ENCODE measurements at places on chromosomes 13 and 19.
A peak's percentile ranks its signal among the peaks of the same experiment; 100 is the strongest.

- peak; percentile 42 for DNase-seq
These were observed 95.1 kb downstream of the NUFIP1 start for GRCh38 chr13:44894001-44894770.

GRCh38 chr19:55304279-55304978 lies 20.6 kb downstream of the BRSK1 start:
- DNase-seq: peak; percentile 67

- no peak for DNase-seq
These were observed 7.8 kb downstream of the HNRNPM start for GRCh38 chr19:8452446-8453123.

- no peak for DNase-seq
These were observed at the start of gene KLF1 for GRCh38 chr19:12886969-12887747. Gene KLF1 (minus strand): TSS chr19:12887201. CDS start chr19:12887140, 61 bp downstream.

- no peak for DNase-seq
These were observed 4.3 kb downstream of the ERCC1 start for GRCh38 chr19:45419396-45419795.

GRCh38 chr19:9342610-9343304 lies 18.8 kb downstream of the ZNF559 start:
- no peak for DNase-seq

DNA sequence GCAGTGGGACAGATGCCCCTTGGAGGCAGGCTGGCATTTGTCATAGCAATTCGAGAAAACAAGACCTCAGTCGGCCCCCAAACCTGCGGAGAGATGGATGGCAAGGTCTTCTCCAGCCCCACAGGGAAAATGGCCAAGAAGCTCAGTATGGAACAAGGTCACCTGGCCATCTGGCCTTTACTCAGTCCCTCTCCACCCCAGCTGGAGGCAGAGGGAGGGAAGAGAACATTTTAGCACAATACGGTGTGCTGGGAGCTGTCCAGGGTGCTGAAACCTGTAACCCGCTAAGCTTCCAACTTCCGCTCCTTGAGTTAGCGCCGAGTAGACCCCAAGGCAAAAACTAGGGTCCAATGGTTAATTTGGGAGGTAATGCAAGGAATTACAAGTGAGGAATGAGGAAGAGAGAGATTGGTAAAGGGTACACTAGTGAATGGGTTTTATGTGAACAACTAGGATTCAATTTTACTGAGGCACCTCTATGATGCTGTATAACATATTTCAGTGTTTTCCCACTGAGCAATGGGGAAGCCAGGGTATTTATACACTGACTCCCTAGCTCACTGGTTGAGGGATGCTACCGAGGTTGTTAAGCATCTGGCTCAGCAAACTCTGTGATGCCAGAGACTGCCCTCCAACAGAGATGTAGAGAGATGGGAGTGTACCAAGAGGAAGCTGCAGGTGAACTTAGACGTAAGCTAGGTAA lies 64.3 kb downstream of the CACNA1A start:
- no peak for DNase-seq

DNA sequence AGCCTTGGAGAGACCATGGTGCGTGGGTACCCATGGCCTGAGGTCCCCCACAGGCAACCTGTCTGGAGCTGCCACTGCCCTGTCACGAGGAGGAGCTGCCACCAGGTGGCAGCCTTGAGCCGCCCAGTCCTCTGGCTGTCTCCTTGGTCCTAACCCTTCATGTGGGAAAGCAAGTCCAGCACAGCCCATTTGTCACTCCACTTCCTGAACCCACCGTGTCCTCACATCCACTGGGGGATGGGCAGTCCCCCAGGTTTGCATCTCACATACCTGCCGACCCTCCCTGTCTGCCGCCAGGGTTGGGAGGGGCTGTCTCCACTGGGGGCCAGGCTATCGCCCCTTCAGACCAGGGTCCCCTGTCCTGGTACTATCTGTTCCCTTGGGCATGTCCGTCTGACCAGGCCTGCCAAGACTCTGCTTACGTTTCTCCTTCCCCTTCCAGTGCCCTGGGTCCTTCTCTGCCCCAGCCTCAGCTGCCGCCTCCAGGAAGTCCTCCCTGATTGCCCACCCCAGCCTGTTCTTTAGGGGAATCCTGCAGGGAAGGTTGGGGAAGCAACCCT lies 4.5 kb downstream of the FAM174C start:
- DNase-seq: peak; percentile 85

DNA sequence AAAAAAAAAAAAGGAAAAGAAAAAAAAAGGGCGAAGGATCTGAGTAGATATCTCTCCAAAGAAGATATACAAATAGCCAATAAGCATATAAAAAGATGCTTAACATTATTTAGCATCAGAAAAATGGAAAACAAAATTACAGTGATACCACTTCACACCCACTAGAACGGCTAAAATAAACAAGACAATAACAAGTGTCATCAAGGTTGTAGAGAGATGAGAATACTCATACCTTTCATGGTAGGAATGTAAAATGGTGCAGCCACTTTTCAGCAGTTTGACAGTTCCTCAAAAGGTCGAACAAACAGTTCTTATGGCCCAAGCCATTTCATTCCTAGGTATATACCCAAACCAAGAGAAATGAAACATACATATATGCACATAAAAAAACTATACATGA lies 33.5 kb downstream of the FOXO1 start:
- no peak for DNase-seq

GRCh38 chr19:48636859-48637448 lies at the start of gene DBP:
Gene DBP (minus strand): TSS chr19:48637379. CDS start chr19:48636994, 385 bp downstream.
- no peak for DNase-seq

DNA sequence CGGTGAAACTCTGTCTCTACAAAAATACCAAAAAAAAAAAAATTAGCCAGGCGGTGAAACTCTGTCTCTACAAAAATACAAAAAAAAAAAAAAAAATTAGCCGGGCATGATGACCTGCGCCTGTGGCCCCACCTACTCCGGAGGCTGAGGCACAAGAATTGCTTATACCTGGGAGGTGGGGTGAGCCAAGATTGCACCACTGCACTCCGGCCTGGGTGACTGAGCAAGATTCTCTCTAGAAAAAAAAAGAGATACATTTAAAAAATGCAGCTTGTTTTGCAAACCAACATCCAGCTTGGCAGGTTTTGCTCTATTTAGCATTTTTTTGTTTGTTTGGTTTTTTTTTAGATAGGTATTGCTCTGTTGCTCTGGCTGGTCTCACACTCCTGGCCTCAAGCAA lies 6.7 kb upstream of the PGPEP1 start:
- no peak for DNase-seq
